ENCODE measurements at places on chromosomes 13 and 19. TPM values are rescaled to one million over a fixed set of nuclear protein-coding genes. Genes with fewer than 3 reads are reported as not detected.

The TRPM4 gene
- total RNA-seq = 13.1 TPM

The ZNF491 gene
- 3.2 TPM for total RNA-seq

The RPS19 gene
- 1,264 TPM for total RNA-seq

The CYP2F1 gene
- total RNA-seq = not detected

The SIGLEC8 gene
- 8.6 TPM for total RNA-seq
